ENCODE measurements at places on chromosomes 4 and X.

- DNase-seq = no peak
Observed at GRCh38 chrX:124829930-124830329, 483.6 kb downstream of the SH2D1A start.

GRCh38 chr4:121358473-121358872, 22.3 kb downstream of the QRFPR start:
- no peak for DNase-seq

GRCh38 chrX:31397119-31397518, 325.3 kb upstream of the FTHL17 start:
- DNase-seq = no peak

DNA sequence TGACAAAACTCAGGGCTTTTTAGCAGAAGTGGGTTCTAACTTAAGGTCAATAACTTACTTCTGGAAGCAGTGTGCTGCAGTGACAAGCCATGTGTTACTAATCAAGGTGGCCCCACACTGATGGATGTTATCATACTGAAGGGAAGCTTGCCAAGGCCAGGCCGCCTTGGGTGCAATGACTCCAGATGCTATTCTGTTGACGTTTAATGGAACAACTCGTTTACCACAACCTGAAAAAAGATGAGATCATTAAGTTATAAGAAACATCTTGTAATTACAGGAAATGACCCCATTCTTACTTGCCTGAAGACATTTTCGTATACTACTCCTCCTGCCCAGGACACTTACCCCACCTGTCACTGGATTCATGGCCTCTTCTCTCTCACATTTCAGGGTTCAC, 38.9 kb upstream of the TMPRSS11D start:
- no peak for DNase-seq

GRCh38 chrX:134541906-134542305, 81.9 kb downstream of the HPRT1 start:
- DNase-seq = no peak

- no peak for DNase-seq
Observed at GRCh38 chrX:1767026-1767425, 152.2 kb downstream of the ASMT start.

- DNase-seq = peak; percentile 36
Observed at GRCh38 chrX:103687696-103688201, 1.2 kb upstream of the MORF4L2 start.

DNA sequence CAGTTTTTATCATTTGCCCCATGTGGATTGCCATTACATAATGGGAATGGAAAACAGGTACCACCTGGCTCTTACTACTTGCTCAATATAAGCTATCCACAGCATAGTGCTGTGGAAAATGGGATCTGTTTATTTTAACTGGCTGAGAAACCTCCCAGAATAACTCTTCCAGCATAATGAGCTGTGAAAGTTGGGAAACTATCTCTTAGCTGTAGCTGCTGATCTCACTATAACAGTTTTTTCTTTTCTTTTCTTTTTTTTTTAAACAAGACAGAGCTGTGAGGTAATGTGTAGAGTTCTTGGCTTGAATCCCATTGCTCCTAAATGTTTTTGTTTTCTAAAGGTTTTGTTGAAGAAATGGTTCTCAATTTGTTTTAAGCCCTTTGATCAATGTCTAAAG, 988.3 kb downstream of the PCDH19 start:
- no peak for DNase-seq

GRCh38 chr4:139822391-139822790, 156.8 kb downstream of the MGST2 start:
- DNase-seq = no peak

DNA sequence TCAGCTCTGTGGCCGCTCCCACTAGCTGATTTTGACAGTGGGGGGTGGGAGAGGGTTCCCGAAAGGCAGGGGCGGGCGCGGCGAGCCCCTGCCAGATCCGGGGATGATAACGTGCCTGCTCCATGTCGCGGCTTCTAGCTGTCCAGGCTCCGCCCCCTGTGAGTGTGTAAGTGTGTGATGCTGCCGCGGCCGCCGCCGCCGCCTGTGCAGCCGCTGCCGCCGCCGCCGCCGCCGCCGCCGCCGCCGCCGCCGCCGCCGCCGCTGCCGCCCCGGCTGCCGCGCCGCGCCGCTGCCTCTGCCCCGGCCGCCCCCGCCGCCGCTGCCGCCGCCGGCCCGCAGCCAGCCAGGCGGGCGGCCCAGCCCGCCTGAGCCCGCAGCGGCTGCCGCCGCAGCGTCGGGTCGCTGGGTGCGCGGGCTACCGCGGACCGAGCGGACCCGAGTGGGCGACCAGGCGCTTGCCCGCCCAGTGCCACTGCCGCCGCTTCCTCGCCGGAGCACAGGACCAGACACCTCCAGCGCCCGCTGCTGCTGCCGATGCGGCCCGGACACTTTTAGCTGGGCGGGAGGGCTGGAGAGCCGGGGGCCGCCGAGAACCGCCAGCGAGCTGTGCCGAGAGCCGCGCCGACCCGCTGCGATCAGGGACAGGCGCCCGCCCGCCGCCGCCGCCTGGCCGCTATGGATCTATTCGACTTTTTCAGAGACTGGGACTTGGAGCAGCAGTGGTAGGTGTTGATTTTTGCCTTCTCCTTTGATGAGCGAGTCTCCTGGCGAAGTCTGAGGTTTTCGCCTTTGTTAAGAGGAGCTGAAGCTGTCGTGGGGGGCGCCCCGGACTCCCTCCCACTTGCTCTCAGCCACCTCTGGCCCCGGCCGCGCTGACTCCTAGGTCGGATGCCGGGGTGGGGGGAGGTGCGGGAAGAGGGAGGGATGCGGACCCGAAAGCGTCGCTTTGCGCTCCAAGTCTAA, at the start of gene AFF2:
Gene AFF2, plus strand, starts transcription at position 195 of the 963 bp plus-strand sequence. Its CDS starts 481 bp downstream, at position 676.
- DNase-seq = peak; percentile 33

DNA sequence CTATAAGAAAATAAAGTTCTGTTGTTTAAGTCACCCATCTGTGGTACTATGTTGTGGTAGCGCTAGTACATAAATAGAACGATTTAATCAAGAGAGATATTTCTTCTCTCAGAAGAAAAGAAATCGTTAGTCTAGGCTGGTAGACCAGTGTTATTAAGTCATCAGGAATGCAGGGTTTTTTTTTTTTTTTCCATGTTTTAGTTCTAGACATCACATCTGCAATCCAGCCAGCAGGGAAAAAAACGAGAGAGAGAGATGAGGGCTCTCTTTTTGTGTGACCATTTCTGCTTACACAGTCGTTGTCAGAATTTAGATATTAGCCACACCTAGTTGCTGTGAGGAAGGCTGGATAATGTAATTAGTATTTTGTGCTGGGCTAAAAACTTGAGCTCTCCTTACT, 417.4 kb downstream of the TMA16 start:
- no peak for DNase-seq

GRCh38 chr4:178894126-178894525, 1451.9 kb upstream of the AGA start:
- no peak for DNase-seq

DNA sequence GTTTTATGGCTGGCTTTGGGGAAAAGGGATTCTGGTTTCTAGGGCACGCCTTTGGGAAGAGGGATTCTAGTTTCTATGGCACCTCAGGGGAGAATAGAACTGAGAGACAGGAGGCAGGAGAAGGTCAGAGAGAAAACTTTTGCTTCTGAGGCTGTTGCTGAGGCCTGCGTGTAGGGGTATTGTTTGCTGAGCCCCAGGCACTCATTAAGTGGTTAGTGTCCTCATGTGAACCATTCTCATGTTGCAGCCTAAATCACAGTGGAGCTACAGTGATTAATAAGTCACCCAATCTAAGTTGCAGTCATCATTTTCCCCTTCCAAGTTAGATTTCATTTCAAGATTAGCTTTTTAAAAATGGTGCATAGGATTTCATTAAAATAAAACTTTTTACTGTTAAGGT, 29.0 kb downstream of the VCX3A start:
- no peak for DNase-seq

DNA sequence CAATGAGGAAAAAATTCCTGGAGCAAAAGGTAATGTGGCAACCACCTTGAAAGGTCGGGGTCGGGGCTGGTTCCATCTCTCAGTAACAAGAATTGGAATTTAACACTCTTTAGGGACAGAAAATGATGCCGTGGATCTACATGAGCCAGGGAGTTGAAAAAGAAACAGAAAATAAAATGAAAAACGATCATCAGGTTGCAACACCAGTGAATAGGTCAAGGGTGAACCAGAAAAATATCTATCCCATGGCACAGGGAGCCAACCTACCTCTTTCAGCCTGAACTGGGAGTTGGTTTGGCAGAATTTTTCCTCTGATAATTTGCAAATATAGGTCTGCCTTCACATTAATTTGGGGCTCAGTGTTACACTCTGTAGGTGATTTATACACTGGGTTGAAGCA, 93.7 kb downstream of the C4orf33 start:
- DNase-seq = no peak

DNA sequence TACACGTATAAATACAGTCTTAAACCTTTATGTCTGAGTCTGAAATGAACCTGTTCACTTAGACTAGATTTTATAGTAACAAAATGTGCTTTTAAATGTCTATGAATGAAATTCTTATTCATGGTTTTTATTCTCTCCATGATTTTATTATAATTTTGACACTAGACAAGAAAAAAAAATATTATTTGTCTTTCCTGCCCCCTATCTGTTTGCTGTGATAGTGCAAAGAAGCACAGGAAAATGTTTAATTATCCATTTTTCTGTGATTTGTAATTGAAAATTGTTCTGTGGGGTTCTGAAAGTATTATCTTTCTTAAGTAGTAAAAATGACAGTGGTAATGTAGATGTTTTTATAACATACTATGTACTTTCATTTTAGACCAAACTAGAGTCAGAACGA, 52.0 kb downstream of the INTS6L start:
- DNase-seq = no peak

- no peak for DNase-seq
Observed at GRCh38 chrX:16946971-16947562, 609 bp downstream of the REPS2 start.

DNA sequence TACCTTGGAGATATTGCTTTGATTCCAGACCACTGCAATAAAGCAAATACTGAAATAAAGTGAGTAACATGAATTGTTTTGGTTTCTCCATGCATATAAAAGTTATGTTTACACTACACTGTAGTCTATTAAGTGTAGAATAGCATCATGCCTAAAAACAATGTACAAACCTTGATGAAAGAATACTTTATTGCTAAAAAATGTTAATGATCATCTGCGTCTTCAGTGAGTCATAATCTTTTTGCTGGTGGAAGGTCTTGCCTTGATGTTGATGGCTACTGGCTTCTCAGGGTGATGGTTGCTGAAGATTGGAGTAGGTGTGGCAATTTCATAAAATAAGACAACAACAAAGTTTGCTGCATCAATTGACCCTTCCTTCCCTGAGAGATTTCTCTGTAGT, 145.1 kb downstream of the SHROOM4 start:
- no peak for DNase-seq

DNA sequence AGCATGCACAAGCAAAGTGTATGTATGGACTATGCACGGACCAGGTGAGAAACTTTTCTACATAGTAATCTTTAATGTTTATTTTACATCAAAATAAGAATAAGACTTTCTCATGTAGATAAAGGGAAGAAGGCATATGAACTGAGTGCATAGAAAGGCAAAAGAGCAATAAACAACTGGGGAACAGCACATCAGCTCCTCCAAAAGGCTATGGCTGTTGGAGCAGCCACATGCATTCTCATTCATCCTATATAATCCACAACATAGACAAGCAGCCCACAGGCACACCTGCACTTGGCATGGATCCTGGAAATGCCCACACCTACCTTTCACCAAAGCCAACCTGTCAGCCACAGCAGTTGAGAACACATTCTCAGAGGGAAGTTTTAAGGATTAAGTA, 586.9 kb upstream of the INTU start:
- DNase-seq = no peak

DNA sequence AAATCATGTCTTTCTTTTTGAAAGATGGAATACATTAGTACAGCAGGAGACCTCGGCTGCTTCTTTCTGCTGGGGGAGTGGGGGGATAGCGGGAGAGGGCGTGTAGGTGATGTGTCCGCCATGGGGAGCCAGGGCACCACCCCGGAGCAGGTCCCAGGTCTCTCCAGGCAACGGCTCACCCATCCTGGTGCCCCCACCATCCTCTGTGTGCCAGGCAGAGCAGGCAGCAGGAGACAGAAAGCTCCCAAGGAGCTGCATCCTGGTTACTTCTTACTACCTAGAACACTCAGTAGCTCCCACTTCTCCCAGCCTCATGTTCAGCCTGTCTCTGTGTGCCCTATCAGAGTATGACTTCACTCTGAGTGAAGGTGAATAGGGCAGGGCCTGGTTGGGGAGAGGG, 23.6 kb downstream of the TNIP2 start:
- DNase-seq = no peak

GRCh38 chr4:11496351-11496829, 67.7 kb upstream of the HS3ST1 start:
- DNase-seq = no peak

GRCh38 chr4:28232951-28233350, 1372.3 kb downstream of the STIM2 start:
- no peak for DNase-seq

DNA sequence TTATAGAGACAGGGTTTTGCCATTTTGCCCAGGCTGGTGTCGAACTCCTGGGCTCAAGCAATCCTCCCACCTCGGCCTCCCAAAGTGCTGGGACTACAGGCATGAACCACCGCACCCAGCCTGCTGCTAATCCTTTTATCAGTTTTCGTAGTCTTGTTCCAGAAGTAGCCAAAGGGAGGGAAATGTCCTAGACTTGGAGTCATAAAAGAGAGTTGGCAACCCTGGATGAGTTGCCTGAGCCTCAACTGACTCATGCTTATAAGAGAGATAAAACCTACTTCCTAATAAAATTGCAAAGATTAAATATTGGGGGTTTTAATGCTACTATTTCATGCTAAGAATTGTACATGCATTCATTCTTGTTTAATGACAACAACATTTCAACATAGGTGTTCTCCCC, 44.3 kb downstream of the CD40LG start:
- DNase-seq = no peak

GRCh38 chr4:27886120-27886519, 1025.5 kb downstream of the STIM2 start:
- no peak for DNase-seq

DNA sequence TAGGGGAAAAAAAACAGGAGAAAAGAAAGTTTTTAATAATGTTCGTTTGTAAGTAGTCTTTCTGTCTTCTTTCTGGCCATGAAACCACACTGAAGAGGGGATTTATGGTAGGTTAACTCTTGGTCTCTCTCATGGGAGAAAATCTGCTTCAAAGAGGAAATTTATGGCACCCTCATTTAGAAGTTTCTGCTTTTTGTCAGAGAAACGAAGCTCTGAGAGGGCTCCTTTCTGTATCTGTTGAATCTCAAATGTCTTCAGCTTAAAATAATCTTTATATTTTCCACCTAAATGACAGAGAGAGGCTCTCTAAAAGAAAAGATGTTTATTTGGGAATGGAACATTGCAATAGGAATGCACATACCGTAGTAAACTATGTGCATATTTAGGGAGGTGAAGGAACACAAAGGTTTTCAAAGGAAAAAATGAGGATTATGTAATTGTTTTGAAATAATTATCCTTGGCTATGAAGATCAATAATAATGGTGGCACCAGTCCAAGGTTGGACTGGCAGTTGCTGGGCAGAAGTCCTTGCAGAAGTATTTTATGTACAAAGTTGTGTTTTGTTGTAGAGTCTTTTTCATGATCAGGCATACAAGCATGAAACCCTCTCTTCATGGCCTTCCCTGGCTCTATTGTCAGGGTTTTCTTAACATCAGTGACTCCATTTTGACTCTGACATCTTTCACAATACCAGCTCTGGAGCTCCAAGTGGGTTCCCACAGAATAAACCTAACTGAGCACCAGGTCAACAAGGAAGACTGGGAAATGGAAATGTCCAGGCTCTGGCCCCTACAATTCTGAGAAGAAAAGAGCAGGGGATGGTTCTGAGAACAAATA, 53.0 kb upstream of the HPSE start:
- DNase-seq = no peak

- no peak for DNase-seq
Observed at GRCh38 chr4:86482306-86483172, 111.6 kb upstream of the PTPN13 start.

- DNase-seq = no peak
Observed at GRCh38 chr4:20042769-20043168, 208.9 kb upstream of the SLIT2 start.
